ENCODE measurements at places on chromosomes 3 and 15.
A peak's percentile ranks its signal among the peaks of the same experiment; 100 is the strongest.

DNA sequence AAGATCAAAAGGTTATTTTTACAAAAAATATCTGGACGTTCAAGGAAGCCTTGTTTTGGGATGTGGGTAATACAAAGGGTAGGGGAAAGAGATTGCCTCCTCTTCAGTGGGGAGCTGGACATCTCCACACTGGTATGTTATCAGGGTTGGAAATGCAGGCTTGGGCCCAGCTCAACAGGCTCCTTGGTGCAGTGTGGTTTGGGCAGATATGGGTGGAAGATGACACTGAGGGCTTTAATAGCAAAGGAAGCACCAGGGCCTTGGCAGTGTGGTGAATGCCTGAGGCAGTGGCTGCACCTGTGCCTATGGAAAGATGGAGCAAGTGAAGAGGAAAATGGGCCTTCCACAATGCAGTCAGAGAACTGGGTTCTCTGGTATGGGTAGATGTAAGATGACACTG lies 11.2 kb upstream of the MED12L start:
- DNase-seq: no peak

DNA sequence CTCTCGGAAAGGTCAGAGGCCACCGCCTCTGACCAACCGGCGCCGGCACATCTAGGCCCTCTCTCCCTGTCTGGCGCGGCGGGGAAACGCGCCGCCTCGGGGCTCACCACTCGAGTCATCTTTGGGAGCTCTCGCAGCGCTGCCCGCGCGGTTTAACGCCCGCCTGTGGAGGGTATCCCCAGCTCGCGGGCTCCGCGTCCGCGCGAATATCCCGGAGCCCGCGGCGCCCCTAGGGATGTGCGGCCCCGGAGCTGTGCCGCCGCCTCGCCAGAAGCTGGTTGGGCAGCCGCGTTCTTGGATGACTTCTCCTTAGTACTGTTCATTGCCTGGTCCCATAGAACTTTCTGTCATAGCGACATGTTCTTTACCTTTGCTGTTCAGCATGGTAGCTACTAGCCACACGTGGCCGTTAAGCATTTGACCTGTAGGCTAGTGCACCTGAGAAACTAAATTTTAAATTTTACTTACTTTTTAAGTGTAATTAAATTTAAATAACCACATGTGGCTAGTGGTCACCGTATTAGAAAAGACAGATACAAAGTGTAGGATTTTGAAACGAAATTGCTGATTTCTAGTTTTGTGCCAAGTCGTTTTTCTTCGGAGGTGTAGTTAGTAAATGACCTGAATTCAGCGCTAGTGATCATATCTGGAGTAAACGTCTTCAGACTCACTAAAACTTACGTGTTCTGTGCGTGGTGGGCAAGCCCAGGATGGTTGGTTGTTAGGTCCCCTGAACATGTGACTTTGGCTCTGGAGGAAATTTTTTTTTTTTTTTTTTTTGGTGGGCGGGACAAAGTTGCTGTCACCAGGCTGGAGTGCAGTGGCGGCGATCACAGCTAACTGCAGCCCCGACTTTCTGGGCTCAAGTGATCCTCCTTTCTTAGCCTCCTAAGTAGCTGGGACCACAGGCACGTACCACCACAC lies 835 bp downstream of the ARIH2 start:
- DNase-seq: peak; percentile 27

- no peak for DNase-seq
Observed at GRCh38 chr3:169250000-169250399, 413.5 kb downstream of the MECOM start.

- no peak for DNase-seq
Observed at GRCh38 chr3:52065264-52065756, 8.9 kb upstream of the DUSP7 start.

DNA sequence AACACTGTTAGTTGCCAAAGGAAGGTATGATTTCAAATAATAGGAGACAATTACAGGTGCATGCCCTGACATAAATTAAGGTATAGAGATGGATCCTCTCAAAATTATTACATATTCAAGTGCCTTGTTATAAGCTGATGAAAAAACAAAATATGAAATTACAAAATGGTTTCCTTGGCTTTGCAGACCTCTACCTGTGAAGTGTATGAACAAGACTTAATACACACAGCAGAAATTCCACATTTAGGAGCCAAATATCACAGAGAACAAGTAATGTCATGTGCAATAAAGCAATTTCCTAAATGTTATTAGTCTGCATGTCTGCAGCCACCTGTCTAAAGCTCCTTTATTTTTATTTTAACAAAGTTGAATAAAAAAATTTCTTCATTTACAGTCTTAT lies 151.5 kb downstream of the ALCAM start:
- no peak for DNase-seq

- DNase-seq: no peak
Observed at GRCh38 chr3:89114841-89115223, 7.4 kb downstream of the EPHA3 start.

GRCh38 chr3:150889106-150889505 lies 16.1 kb downstream of the MINDY4B start:
- no peak for DNase-seq

DNA sequence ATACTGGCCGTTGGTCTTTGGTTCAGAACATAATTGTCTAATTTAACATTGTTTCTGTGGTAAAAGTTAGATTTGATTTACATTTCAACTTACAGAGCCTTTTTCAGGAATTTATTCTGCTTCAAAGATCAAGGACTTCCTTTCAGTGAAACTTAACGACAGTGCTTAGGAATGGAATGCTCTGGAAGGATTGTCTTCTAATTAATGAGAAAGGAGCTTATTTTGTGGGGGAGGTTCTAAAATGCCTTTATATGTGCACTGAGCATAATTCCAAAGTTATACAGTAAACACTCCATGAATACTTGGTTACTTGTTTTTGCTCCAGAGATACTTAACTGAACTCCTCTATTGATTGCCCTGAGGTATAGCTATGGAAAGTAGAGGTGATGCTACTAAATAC lies 75.7 kb downstream of the CACNA1D start:
- no peak for DNase-seq

GRCh38 chr3:188944108-188944507 lies 227.7 kb upstream of the TPRG1 start:
- no peak for DNase-seq

DNA sequence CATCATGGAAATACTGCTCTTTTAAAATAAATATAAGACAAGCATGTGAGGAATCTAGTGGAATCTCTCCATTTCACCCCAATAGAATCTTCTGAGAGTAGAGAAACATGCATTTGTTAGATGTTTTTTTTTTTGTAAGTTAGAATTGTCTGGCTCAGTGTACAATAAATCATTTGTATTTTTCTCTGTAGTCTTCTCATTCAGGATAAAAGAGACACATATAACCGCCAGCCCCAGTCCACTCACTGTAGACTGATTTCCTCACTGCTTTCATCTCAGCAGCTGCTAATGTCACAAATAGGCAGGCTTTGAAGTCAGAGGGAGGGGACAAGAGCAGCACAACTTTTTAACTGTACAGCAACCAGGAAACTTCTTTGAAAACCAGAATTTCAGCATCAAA lies 140.2 kb upstream of the RBMS3 start:
- no peak for DNase-seq

DNA sequence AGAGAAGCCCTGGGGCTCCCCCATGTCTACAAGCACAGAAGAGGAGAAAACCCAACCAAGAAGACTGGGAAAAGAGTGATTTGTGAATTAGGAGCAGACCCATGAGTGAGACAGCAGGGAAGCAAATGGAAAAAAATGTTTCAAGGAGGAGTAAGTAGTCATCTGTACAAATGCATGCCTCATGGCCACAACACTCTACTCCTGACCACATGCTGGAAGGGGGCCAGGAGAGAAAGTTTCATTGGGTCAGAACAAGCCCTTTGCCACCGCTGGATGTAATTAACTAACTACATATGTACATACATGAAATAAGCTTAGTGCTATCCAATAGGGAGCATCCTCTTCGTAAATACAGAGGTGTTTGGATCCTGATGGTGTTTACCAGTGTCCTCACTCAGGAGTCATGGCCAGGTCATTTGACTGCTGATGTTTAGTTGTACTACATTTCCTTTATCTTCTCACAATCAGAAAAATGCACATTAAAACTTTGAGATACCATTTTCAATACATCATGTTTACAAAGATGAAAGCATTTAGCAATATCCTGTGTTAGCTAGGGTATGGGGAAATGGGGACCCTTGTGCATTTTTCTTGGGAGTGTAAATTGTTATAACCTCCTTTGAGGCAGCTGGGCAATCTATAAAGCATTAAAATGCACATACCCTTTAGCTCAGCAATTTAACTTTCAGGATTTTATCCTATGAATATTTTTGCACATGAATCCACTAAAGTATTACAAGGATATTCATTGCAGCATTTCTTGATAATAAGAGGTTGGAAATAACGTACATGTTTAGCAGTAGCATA lies 27.1 kb downstream of the CLRN1 start:
- DNase-seq: no peak

DNA sequence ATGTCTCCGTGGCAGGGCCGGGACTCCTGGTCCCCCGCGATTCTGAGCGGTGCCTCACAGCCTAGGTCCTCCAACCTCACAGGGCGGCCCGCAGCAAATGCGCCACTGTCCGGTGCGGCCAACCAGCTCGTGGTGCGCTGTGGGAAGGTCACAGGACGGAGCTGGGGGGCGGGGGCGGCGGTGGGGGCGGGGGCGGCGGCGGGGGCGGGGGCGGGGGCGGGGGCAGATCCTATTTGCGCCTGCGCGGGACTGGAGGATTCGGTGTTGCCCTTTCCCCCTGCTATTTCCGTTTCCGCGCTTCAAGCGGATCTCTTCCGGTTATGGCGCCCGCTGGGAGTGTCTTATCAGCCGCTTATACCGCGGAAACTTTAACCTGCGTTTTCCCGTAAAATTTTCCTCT lies 106.7 kb upstream of the SNRPN start:
- DNase-seq: no peak

- DNase-seq: no peak
Observed at GRCh38 chr3:8842293-8842692, 72.9 kb upstream of the OXTR start.

DNA sequence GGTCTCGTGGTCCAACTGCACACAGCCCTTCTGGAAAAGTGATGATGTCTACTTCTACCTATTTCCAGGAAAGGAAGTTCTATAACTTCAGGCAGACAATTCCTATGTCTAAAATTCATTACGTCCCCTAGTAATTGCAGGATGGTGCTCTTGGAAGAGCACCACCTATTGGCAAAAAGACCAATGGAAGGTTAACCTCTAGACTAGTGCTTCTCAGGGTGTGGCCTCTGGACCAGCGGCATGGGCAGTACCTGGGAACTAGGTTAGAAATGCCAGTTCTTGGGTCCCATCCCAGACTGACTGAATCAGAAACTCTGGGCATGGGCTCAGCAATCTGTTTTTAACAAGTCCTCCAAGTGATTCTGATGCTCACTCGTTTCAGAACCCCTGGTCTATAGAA lies 258.3 kb upstream of the ICE2 start:
- DNase-seq: no peak

GRCh38 chr15:31537770-31538592 lies 211.3 kb downstream of the KLF13 start:
- DNase-seq: no peak

GRCh38 chr15:40372981-40373380 lies 9.5 kb upstream of the KNSTRN start:
- no peak for DNase-seq

GRCh38 chr15:47696351-47696750 lies 21.0 kb upstream of the SEMA6D start:
- no peak for DNase-seq

- no peak for DNase-seq
Observed at GRCh38 chr15:83565553-83566159, 88.3 kb upstream of the ADAMTSL3 start.

DNA sequence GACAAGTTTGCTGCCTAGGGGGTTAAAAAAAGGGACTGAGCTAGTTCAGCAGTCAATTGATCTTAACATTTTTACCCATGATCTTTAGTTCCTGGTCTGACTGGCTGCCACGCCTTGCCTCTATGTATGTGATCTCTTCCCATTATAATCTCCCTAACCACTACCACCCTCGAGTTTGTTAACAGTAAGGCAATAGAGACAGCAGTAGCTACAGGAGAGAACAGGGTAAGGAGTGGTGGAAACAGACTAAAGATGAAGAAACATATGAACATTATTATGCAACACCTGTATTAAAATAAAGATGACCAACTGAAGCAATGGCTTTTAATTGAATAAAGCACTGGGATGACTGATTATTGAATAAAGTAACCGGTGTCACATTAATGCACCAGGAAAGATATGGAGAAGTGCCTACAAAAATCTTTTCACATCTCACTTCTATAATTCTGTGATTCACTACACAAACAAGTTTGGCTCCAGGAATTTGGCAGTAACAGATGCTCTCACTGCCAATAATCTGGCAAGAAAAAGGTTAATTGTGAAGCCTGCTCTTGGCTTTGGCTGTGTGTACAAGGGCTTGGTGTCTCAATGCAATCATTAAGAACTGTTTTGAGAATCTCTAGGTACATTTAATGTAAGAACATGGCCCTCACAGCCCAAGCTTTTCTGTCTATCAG lies 95.7 kb downstream of the HHLA2 start:
- DNase-seq: no peak

GRCh38 chr3:13251166-13251903 lies 168.8 kb downstream of the NUP210 start:
- no peak for DNase-seq

DNA sequence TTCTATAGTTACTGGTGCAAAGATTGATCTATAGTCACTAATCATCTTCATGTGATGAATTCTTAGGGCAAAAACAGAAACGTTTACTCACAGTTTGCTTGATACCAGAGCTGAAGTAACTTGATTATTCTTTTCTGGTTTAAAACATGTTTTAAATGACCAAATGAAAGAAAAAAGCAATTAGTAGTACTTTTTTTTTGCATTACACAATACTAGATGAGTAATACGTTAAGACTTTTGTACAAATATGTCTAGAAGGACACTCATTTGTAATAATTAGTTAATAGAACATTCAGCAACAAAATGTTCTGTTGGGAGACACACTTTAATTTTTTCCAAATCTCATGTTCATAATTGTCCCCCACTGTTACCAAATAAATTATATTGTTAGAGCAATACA lies 523.2 kb downstream of the SOX2 start:
- DNase-seq: no peak

GRCh38 chr15:68231102-68231818 lies 1.7 kb upstream of the CLN6 start:
- DNase-seq: no peak

GRCh38 chr3:154023148-154023547 lies 98.0 kb upstream of the ARHGEF26 start:
- no peak for DNase-seq

GRCh38 chr15:78085928-78086327 lies 6.4 kb upstream of the SH2D7 start:
- no peak for DNase-seq
